ENCODE measurements at places on chromosomes 11 and 22.

- no peak for DNase-seq
These were observed 166.8 kb downstream of the CSNK2A3 start for GRCh38 chr11:11186249-11186648.

DNA sequence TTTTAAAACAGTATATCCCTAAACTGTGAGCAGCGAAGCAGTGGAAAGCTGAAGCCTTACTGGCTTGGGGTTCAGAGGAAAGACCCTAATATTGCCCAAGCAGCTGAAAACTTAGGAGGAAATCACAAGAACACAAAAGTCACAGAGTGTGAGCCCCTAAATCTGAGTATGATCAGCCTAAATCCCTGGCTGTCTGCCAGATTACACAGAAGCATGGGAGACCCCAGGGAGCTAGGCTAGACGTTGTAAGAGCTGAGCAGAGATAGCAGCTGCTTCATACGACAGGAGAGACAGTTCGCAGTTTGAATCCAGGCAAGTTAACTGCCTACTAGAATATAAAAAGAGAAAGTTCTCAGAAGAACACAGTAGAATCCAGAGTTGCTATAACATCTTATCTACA, 81.2 kb downstream of the PACS1 start:
- DNase-seq: no peak

DNA sequence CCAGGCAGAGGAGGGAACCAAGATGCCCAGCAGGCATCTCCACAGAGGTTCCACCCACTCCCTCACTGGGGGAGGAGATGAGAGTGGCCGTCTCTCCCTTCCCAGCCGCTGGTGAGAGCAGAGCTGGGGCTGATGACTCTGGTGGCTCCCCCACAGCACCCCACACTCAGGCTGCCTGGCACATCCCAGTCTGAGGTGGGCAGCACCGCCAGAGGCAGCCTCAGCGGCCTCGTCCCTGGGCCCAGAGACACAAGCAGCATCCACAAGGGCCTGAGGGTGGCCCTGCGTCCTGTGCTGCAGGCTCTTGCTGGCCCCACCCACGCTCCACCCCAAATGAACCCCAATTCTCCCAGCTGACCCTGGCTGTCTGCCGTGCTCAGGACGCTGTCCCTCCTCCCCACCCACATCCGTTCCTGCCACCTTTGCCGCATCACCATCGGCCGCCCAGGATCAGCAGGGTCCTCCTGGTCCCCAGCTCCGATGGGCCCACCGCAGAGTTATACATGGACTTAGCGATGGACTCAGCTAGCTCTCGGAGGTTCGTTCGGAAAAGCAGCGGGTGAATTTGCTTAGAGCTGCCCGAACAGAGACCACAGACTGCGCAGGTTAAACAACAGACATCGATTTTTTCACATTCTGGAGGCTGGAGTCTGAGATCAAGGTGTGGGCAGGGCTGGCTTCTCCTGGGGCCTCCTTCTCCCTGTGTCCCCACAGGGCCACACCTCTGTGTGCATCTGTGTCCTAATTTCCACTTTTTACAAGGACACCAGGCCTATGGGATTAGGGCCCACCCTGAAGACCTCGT, 20.2 kb upstream of the CTSD start:
- DNase-seq: no peak

DNA sequence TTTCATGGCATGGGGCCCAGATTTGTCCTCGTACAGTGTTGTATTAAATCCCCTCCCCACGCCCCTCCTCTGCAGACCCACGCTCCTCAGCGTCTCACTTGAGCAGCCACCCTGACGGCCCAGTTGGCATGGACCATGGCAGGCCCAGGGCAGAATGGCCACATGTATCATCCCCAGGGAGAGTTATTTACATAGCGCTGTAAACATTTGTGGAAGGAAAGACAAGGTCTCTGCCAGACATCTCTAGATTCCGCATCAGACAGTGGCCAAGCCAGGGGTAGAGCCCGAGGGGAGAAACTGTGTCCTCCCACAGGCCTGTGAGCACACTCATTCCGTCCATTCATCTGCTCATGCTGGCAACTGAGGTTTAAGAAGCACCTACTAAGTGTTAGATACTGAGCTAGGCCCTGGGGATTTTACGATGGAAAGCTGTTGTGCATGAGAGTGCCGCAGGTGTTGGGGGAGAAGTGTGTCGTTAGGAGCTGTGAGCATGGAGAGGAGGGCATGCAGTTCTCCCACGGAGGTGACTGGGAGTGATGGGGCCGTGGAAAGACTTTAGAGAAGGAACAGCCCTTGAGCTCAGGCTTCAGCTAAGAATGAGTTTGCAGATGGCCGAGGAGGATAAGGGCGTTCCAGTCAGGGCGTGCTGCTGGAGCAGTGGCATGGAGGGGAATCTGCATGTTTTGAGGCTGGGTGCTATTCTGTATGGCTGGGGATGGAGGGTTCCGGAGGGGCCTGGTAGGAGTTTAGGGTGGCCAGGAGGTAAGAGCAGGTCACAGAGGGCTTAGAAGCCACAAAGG, 94.9 kb downstream of the GRIK4 start:
- DNase-seq: no peak

- no peak for DNase-seq
These were observed 6.5 kb downstream of the PIM3 start for GRCh38 chr22:49966774-49967705.

DNA sequence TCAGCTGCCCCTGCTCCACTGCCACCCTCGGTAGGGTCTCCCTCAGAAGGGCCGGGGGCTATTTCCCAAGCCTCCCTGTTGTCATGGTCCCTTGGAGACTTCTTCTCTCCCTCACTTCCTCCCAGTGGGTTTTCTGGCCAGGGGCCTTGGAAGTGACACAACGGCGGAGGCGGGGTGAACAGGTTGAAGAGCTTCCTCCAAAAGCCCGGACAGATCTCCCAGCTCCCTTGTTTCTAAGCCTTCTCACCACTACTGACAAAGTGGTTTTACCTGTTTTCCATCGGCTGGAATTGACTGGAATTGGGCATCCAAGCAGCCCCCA, 14.5 kb downstream of the MYH9 start:
- DNase-seq: no peak

DNA sequence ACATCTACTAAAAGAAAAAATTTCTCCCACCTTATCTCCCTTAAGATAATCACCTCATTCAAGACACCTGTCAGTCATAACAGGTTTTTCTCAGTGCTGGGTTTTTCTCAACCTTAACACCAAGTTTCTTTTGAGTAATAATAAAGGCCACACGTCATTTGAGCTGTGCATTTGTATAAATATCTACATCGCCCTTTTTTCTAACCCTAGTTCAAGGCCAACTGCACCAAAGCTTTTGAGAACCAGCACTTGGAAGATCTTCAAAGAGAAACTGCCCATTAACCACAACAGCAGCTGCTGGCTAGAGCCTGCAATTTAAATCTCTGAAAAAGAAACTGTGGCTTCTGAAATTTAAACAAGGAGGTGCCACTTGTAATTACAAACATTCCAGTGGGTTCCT, 6.9 kb downstream of the CADM1 start:
- DNase-seq: no peak

DNA sequence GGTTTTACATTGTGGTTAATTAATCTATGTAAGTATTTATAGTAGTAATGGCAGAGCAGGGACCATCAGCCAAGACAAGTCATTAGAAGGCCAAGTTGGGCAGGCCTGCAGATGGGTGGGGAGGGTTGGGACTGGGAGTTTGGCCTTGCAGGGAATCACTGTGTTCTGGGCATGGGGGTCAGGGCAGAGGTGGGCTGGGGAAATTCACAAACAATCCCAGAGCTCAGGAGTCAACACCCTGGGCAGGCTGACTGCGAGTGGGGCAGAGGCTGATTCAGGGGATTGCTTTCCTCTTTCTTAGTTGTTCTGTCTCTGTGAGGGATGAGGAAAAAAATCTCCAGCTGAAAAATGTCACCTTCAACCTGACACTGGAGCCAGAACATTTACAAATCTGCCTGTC, 322.5 kb downstream of the NTM start:
- no peak for DNase-seq

- DNase-seq: no peak
These were observed 29.8 kb downstream of the SREBF2 start for GRCh38 chr22:41862530-41863266.

DNA sequence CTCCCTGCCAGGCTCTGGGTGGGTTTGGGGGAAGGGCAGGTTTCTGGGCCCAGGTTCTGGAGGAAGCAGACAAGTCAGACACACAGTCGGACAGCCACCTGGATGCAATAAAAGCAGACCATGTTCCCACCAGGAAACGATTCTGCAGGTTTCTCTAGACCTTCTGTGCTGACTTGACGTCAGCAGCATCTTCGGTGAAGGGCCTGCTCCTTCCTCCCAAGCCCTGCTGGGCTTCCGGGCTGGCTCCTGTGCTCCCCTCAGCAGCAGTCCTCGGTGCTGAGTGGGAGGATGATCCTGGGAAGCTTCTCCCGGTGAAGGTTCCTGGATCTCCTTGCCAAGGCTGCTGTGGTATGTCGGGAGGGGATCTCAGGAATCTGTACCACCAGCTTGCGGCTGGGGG, 240.0 kb downstream of the GRIK4 start:
- DNase-seq: no peak

- DNase-seq: no peak
These were observed 56.9 kb upstream of the CCDC89 start for GRCh38 chr11:85742873-85743275.
